ENCODE measurements at places on chromosomes 2 and 18.
A peak's percentile ranks its signal among the peaks of the same experiment; 100 is the strongest.

GRCh38 chr2:24832073-24832461 is 38.8 kb downstream of the CENPO start:
- DNase-seq = no peak

- no peak for DNase-seq
Measured at GRCh38 chr18:647304-647703, 10.1 kb upstream of the TYMS start.

DNA sequence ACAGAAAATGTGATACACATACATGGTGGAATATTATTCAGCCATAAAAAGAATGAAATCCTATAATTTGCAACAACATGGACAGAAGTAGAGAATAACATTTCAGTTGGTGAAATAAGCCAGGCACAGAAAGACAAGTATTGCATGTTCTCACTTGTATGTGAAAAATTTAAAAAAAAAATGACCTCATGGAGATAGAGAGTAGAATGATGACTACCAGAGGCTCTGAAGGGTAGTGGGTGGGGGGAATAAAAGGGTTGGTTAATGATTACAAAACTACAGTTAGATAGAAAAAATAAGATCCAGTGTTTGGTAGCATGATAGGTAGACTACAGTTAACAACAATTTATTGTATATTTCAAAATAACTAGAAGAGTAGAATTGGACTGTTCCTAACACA is 24.5 kb downstream of the PRKD3 start:
- DNase-seq = no peak

DNA sequence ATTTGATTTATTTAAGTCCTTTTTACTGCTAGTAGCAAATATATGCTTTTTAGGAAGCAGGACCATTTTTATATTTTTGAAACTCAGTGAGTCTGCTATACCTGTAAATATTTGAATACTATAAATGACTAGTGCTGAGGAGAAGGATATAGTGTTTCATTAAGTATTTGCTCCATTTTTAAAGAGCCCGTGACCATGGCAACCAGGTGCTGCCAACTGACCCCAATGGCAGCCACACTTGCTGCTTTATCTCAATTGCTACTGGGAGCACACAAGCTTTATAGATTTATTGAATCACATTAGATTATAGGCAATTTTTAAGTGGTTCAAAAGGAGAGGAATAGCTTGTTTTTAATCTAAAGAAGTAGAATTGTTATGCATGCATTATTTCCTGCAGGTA is 142.0 kb downstream of the SCG2 start:
- DNase-seq = no peak

GRCh38 chr2:174183076-174183475 is 65.3 kb downstream of the OLA1 start:
- no peak for DNase-seq

GRCh38 chr2:54928719-54929118 is 121.5 kb downstream of the RTN4 start:
- DNase-seq = no peak

DNA sequence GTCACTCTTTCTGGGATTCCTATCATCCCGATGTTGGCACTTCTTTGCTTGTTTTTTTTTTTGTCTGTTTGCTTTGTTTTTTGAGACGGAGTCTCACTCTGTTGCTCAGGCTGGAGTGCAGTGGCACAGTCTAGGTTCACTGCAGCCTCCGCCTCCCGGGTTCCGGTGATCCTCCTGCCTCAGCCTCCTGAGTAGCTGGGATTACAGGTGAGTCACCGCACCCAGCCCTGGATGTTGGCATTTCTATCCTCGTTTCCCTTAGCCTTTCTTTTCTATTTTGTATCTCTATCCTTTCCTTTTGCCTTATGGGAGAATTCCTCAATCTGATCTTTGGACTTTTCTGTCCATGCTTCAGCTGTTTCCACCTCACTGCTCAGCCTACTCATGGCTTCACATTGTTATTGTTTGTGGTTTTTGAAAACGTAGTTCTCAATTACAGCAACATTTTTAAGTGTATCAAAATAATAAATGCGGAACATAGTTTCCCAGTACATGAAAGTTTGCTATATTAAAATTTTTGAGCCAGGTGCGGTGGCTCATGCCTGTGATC is 62.1 kb upstream of the ZNF516 start:
- no peak for DNase-seq

DNA sequence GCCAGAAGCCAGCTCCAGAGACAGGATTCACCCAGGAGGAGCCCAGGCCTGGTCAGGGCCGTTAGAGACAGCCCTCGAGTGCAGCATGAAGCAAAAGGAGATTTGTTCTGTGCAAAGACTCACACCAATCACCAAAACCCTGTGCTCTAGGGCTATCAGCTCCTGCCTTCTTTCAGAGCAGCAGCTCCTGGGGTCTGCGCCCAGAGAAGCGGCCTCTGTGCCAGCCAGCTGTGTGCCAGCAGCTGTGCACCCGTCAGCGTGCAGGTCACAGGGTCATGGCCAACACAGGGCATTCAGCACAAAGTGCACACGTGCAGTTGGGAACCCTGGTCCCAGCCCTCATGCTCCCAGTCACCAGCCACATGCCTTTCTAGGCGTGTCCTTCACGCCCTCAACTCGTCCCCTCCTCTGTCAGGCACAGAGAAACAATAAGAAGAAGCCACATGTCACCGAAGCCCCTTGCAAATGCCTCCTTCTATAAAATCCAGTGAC is 49.3 kb downstream of the ZNF516 start:
- DNase-seq = no peak

- no peak for DNase-seq
Measured at GRCh38 chr2:233676046-233676445, 4.3 kb downstream of the UGT1A9 start.

DNA sequence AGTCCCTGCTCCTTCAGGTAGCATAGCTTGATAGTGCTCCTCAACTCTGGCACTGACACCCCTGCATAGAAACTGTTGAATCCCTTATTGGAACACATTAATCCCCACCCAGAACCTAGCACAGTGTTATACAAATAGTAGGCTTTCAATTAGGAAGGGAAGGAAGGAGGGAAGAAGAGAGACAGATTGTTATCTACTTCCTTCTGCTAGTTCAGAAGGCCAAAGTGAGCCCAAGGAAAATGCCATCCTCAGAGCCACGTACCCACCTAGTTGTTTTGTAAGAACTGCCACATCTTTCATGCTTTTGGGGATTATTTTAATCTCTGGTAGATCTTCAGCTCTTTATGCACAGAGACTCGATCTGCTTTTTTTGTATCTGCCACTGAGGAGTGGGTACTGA is 75.1 kb downstream of the CLHC1 start:
- DNase-seq = no peak

DNA sequence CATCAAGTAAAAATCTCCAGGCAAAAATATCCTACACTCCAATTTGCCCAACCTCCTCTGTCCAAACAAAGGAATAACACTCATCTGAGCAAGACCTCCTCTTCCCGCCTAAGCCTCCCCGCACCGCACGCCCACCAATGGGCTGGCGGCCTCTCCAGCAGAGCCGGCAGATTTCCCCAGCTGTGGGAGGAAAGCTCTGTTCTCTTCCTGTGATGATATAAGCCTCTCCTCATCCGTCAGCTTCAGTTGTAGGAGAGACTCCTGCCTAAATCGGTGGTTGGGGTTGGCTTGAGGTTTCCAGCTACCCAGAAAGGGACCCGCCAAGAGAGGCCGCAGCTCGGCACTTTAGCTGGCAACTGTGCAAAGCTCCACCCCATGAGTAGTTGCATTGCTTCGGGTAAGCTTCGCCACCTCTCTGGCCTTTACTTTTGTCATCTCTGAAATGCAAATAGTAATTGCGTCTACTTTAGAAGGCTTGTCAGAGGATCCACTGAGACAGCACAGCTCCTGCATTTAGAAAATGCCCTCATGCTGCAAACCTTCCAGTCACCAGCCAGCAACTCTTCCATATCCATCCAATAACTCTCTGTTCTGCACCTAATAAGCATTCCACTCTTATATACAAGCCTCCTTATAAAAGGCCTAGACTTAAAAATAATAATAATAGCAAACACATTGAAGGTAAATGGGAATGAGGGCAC is 146.4 kb downstream of the MYT1L start:
- DNase-seq = no peak

DNA sequence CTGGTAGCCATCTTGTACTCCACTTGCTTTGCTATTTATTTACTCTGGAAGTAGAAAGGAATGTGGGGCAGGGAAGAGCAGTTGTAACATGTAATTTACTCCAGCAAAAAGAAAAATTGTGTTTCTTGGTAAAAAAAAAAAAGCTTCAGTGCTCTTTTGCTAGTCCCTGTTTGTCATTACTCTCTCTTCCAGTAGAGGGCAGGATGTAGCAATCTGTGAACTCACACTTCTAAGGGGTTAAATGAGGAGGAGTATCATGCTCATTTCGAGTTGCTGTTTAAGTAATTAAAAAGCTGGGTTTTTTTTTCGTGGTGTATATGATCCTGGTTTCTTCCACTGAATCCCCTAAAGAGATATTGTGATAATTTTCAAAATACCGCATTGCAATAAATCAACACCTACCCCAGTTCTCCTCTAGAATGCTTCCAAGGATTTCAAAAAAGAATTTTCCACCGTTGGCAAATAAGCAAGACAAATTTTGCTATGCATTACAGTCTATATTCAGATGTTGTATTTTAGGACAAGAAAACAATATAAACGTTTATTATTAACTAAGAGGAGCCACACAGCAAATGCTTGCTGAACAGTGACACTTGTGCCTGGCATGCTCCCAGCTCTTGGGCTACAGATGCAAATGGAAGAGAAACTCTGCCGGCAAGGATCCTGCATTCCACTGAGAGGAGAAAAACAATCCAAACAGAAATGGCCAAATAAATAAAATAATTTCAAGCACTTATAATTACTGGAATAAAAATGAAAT is 261.6 kb downstream of the ASXL3 start:
- DNase-seq = no peak

DNA sequence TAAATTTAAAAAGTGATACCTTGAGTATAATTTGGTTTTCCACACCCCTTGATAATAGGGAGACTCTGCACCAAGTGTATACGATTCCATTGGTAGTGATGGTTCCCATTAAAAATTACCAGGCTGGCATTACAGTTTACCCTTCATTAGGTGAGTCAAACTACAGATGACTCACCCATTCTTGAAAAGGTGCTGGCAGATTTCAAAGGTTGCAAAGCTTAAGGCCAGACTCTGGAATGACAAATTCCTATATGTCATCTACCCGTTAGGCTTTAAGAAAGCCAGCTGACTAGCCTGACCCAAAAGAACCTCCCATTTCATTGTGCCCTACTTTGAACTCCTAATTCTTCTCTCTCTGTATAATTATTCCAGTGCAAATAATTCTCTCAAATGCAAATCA is 124.4 kb downstream of the LRRTM4 start:
- DNase-seq = no peak

GRCh38 chr2:209570194-209570593 is 146.3 kb downstream of the MAP2 start:
- DNase-seq = no peak

DNA sequence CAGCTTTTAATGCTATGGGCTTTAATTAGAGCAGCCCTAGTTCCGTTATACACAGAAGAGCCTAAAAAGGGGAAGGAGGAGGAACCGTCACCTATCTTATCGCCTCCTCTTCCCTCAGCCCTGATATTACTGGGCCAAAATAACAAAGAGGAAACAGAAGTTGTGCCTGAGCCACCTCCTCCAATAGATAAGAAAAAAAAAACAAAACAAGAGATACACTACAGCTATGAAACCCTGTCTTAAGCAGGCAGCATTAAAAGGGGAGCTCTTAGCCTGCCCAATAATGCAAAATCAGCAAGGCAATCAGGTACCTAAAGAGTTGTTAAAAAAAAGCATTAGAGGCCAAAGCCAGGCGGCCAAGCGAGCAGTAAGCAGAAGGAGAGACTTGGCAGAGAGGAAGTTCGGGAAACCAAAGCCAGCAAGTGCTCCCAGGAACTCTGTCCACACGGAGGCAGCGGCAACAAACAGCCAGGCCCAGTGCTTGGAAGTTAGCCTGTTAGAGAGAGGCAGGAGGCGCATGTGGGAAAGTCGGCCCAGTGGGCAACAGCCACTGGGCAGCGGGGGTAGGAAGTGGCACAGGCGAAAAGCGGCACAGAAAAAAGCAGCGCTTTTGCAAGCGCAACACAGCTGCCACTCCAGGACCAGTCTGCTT is 41.8 kb upstream of the PDK1 start:
- no peak for DNase-seq

GRCh38 chr2:48496849-48497248 is 33.1 kb upstream of the STON1 start:
- no peak for DNase-seq

DNA sequence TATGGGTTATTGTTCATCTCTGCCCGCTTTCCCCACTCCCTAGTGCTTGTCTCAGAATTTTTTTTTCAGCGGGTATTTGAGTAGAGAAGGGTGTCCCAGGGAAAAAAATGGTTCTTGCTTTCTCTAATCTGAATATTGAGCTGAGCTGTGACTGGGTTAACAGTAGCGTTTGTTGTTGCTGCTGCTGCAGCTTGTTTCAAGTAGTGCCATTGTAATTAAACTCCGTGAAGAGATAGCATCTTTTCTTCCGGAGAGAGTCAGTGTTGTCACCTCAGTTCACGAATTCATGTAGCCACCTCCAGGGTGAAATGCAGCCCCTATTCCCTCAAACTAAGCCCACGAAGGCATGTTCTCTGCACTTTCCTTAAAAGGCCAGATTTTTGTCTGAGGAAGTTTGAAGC is 1.5 kb upstream of the AAK1 start:
- DNase-seq = peak; percentile 20

DNA sequence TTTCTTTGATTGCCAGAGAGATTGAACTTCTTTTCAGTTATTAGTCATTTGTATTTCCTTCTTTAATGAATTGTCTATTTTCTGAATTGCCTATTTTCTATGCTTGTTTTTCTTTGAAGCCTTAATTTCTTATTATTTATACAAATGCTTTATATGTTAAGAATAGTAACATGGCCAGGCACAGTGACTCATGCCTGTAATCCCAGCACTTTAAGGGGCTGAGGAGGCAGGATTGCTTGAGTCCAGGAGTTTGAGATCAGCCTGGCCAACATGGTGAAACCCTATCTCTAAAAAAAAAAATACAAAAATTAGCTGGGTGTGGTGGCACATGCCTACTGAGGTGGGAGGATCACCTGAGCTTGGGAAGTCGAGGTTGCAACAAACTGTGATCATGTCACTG is 4.7 kb upstream of the RAB11FIP5 start:
- no peak for DNase-seq

DNA sequence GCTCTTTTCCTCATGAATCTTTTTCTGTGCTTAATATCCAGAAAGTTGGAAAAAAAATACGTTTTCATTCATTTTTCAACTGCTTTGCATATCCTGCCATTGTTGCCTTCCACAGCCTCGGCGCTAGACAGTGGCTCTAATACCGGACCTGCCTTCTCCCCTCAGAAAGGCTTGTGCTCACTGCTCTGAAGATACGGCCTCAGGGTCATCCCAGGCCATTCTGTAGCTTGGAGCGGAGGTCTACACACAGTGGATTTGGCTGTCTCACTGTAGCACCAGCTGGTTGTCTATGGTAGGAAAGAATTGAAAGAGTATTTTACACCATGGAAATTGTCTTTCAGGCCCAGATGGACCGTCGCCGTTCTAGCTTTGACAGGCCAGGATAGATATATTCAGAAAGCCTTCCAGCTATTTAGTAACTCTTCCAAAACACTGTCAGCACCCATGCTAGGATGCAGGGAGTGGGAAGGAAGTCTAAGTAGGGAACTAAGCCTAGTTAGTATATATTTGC is 242.0 kb downstream of the TMEM182 start:
- no peak for DNase-seq
